Activated CD4-positive, alpha-beta memory T cell treated with anti-CD3 and anti-CD28 coated beads for 36 hours (primary cell): ENCODE measurements at places on chromosomes 7 and 10.
A peak's percentile ranks its signal among the peaks of the same experiment; 100 is the strongest.

DNA sequence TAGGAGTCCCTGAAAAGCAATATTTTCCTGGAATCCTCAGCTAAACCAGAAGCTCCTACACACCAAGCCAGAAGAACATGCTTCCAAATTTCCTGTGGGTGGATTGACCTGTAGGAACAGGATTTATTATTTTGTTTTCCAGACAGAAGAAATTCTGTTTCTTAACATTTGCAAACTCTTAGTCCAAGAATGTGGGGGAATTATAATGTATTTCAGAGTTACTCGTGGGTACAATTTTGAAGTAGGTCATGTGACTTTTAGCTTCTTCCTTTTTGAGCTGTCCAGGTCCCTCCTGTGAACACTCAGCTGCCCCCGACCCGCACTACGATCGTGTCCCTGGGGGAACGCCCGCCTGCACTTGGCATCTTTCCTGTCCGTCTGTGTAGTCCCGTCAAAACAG is 27.7 kb upstream of the VIPR2 start:
- H3K36me3 ChIP-seq = no peaks in the 10 kb centered on the region
- H3K27ac ChIP-seq = no peak overlapping the region
- peaks cover 2% of the 10 kb centered on the region for H3K27me3 ChIP-seq
- H3K4me1 ChIP-seq = peaks cover 12% of the 10 kb centered on the region

- no peak for DNase-seq
- no peak overlapping the region for H3K4me3 ChIP-seq
- no peaks in the 10 kb centered on the region for H3K27me3 ChIP-seq
- H3K27ac ChIP-seq = no peak overlapping the region
- H3K4me1 ChIP-seq = peaks cover 47% of the 10 kb centered on the region
These were observed 6.9 kb downstream of the BAZ1B start for GRCh38 chr7:73515178-73515577.

GRCh38 chr7:51346126-51346525 is 29.5 kb upstream of the COBL start:
- DNase-seq = no peak
- H3K4me1 ChIP-seq = no peaks in the 10 kb centered on the region
- H3K27me3 ChIP-seq = peaks cover 1% of the 10 kb centered on the region
- no peaks in the 10 kb centered on the region for H3K36me3 ChIP-seq
- H3K4me3 ChIP-seq = no peak overlapping the region
- H3K27ac ChIP-seq = no peak overlapping the region

DNA sequence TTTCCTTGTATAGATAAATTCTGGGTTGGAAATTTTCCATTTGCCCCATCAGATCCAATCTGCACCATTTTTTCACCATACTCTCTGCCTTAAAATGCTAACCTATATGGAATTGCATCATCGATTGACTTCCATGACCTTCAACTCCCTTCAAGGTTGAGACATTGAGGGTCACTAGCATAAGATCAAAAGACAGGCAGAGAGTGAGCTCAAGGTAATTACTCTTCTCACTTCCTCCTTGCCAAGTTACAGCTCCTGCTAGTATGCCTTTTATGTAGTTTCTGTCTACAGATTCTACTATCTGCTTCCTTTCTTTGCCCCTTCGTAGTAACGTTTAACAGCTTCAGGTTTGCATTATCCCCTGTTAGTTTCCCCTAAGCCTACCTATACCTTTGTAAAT is 1127.7 kb upstream of the LRRTM3 start:
- no peaks in the 10 kb centered on the region for H3K4me1 ChIP-seq
- no peak overlapping the region for H3K4me3 ChIP-seq
- H3K27ac ChIP-seq = no peak overlapping the region
- no peak for DNase-seq
- no peaks in the 10 kb centered on the region for H3K27me3 ChIP-seq
- no peaks in the 10 kb centered on the region for H3K36me3 ChIP-seq

GRCh38 chr10:28479927-28480627 is 52.8 kb upstream of the WAC start:
- H3K27ac ChIP-seq = no peak overlapping the region
- H3K27me3 ChIP-seq = peaks cover 8% of the 10 kb centered on the region
- H3K4me1 ChIP-seq = no peaks in the 10 kb centered on the region
- H3K4me3 ChIP-seq = no peak overlapping the region

GRCh38 chr10:85152496-85152895 is 824.1 kb downstream of the CCSER2 start:
- DNase-seq = no peak
- no peak overlapping the region for H3K27ac ChIP-seq
- no peaks in the 10 kb centered on the region for H3K4me1 ChIP-seq
- no peak overlapping the region for H3K4me3 ChIP-seq
- H3K27me3 ChIP-seq = no peaks in the 10 kb centered on the region

DNA sequence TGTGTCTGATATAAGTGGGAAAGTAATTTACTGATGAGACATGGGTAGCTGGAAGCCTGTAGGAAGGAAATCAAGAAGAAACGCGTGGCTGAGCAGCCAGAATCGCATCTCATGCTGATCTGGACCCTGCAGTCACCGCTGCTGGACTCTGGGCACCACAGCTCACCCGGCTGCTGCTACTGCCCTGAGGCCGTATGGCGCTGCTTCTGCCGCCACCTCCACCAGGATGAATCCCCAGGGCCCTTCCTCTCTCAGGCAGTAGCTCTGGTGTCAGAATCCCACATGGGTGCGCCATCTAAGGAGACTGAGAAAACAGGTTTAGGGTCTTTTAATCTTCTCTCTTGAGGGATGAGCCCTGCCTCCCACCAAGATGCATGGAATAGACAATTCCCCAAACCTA is 70.3 kb upstream of the AGK start:
- H3K4me1 ChIP-seq = no peaks in the 10 kb centered on the region
- peaks cover 14% of the 10 kb centered on the region for H3K27me3 ChIP-seq
- no peak overlapping the region for H3K4me3 ChIP-seq
- no peak overlapping the region for H3K27ac ChIP-seq
- no peaks in the 10 kb centered on the region for H3K36me3 ChIP-seq

GRCh38 chr7:74012842-74013249 is 15.1 kb upstream of the ELN start:
- no peak overlapping the region for H3K4me3 ChIP-seq
- peaks cover 2% of the 10 kb centered on the region for H3K27me3 ChIP-seq
- H3K36me3 ChIP-seq = no peaks in the 10 kb centered on the region
- no peak for DNase-seq
- no peak overlapping the region for H3K27ac ChIP-seq
- H3K4me1 ChIP-seq = no peaks in the 10 kb centered on the region

GRCh38 chr10:82210331-82210730 is 335.3 kb downstream of the NRG3 start:
- no peak overlapping the region for H3K4me3 ChIP-seq
- no peak overlapping the region for H3K27ac ChIP-seq
- no peak for DNase-seq
- H3K27me3 ChIP-seq = no peaks in the 10 kb centered on the region
- no peaks in the 10 kb centered on the region for H3K36me3 ChIP-seq
- H3K4me1 ChIP-seq = no peaks in the 10 kb centered on the region

DNA sequence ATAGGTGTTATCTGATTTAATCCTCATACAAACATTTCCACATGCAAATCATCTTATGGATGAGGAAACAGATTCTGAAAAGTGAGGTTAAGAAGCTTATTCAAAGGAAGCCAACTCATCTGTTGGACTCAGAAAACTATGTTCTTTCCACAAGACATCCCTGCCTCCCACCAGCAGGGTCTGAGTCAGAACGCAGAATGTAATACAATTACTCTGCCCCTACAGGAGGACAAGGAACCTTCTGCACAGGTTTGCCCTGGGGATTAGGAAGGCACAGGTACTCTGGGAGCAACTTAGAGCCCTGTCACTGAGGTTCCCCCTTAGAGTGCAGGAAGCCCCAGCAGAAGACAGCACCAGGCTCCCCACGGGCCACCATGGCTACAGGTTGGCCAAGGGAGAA is 255.7 kb downstream of the TNS3 start:
- H3K4me1 ChIP-seq = no peaks in the 10 kb centered on the region
- no peaks in the 10 kb centered on the region for H3K27me3 ChIP-seq
- DNase-seq = no peak
- no peak overlapping the region for H3K27ac ChIP-seq
- H3K36me3 ChIP-seq = no peaks in the 10 kb centered on the region
- no peak overlapping the region for H3K4me3 ChIP-seq

DNA sequence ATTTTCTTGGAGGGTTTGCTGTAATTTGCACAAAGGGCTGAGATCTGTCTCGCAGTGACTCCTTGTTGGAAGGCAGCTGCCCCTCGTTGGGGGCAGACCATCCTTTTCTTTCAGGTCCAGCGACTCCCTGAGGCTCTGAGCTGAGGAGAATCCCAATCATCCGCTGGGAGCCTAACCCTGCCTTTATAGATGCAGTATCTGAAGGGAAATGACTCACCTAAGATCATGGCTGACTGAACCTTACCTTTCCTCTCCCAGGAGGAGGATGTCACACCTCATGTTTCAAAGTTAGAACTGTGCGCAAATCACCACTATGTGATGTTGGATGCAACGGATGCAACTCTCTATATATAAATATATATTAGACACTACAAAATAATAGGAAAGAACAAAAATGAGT is 36.4 kb upstream of the MXI1 start:
- H3K4me3 ChIP-seq = no peak overlapping the region
- peaks cover 26% of the 10 kb centered on the region for H3K4me1 ChIP-seq
- H3K27ac ChIP-seq = no peak overlapping the region
- no peaks in the 10 kb centered on the region for H3K36me3 ChIP-seq
- peaks cover 53% of the 10 kb centered on the region for H3K27me3 ChIP-seq

DNA sequence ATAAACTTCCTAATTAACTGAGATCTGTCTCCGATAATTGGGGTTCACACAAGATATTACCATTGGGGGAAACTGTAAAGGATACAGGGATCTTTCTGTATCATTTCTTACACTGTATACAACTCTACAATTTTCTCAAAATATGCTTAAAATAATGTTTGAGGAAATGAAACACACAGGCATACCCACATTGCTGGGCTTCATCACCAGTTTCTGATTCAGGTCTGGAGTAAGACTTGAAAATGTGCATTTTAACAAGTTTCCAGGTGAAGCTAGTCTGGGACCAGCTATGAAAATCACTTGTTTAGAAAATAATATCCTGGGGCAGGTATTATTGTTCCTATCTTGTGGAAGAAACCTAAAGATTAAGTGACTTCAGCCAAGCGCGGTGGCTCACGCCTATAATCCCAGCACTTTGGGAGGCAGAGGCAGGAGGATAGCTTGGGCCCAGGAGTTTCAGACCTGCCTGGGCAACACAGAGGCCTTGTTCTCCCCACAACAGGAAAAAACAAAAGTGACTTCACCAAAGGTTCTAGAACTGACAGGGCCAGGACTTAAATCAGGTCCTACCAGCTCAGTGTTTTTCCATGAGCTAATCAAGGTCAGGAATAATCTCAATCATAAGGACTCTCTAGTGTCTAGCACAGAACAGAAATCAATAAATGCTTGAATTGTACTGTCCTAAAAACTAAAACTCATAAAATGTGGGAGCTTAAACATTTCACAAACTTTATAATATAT is 12.6 kb downstream of the TOMM7 start:
- H3K27ac ChIP-seq = peak overlapping the region; percentile 13
- H3K27me3 ChIP-seq = no peaks in the 10 kb centered on the region
- no peak overlapping the region for H3K4me3 ChIP-seq
- H3K36me3 ChIP-seq = peaks cover 15% of the 10 kb centered on the region

GRCh38 chr10:57262892-57263291 is 901.8 kb upstream of the ZWINT start:
- no peak overlapping the region for H3K27ac ChIP-seq
- no peaks in the 10 kb centered on the region for H3K36me3 ChIP-seq
- DNase-seq = no peak
- H3K27me3 ChIP-seq = no peaks in the 10 kb centered on the region

DNA sequence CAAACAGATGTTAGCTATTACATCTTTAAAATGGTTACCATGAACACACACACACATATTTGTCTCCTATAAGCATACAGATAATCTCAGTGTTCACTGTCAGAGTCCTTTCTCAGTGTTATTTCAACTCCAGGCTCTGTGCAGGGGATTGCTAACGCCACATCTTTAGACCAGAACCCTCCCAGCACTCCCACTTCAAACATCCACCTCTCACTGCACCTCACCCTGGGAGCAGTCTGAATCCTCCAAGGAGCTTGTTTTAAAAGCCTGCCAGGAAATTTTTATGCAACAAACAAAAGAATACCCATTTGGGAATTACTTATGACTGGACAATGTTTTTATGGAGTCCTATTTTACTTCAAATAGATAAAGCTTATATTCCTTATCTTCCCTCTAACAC is 107.4 kb downstream of the PARD3 start:
- no peak overlapping the region for H3K27ac ChIP-seq
- H3K27me3 ChIP-seq = peaks cover 3% of the 10 kb centered on the region
- no peak overlapping the region for H3K4me3 ChIP-seq
- H3K4me1 ChIP-seq = peaks cover 5% of the 10 kb centered on the region
- no peak for DNase-seq

DNA sequence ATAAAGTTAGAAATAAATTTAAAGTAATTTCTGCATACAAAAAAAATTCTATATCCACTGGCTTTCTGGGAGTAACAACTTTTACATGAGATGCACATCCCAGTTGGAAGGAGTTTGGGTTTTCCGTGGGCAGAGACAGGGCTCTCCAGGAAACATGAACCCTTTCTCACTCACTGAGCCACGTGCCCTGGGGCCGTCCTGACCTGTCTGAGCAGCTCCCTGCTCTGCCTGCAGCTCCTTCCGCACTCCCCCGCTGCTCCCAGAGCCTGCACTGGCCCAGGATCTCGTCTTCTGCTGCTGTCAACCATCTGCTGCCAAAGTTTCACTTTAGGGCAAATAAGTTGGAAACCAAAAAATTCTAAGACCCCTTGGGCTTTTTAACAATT is 169.1 kb downstream of the DIP2C start:
- no peak overlapping the region for H3K27ac ChIP-seq
- H3K4me3 ChIP-seq = no peak overlapping the region
- H3K27me3 ChIP-seq = peaks cover 6% of the 10 kb centered on the region
- no peaks in the 10 kb centered on the region for H3K4me1 ChIP-seq
- H3K36me3 ChIP-seq = no peaks in the 10 kb centered on the region

DNA sequence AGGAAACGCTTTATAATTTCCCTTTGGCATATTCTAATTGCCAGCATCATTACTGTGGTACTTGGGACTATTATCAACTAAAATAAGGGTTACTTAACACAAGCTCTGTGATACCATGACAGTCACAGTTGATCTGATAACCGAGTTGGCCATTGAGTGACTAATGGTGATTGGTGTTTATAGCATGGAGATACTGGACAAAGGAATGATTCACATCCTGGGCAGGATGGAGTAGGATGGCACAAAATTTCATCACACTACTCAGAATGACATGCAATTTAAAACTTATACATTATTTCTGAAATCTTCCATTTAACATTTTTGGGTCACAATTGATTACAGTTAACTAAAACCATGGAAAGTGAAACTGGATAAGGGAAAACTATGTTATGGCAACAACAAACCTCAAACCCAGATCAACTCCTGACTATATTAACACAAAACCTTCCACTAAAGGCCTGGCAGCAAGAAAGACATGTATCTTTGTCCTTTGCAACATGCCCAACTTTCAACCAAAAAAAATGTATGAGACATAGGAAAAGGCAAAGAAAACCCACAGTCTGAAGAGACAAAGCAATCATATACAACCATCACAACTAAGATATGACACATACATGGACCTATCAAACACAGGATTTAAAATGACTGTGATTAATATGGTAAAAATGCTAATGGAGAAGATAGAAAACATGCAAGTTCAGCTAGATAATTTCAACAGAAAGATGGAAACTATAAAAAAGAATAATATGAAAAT is 208.5 kb upstream of the NRP1 start:
- no peak overlapping the region for H3K4me3 ChIP-seq
- H3K36me3 ChIP-seq = peaks cover 1% of the 10 kb centered on the region
- no peak overlapping the region for H3K27ac ChIP-seq
- peaks cover 24% of the 10 kb centered on the region for H3K27me3 ChIP-seq
